OCI-LY7 (cell line): ENCODE measurements at places on chromosomes 7 and 10. TPM values are rescaled to one million over a fixed set of nuclear protein-coding genes. Genes with fewer than 3 reads are reported as not detected.

- DNase-seq = no peak
Observed at GRCh38 chr10:95196046-95196445, 2.0 kb downstream of the ACSM6 start.

- DNase-seq = no peak
Observed at GRCh38 chr10:51159841-51160240, 85.6 kb downstream of the PRKG1 start.

GRCh38 chr10:11578802-11579255, 32.6 kb downstream of the USP6NL start:
- DNase-seq = no peak

- no peak for DNase-seq
Observed at GRCh38 chr7:158121441-158122045, 466.1 kb downstream of the PTPRN2 start.

GRCh38 chr7:2198206-2198605, 34.5 kb downstream of the MAD1L1 start:
- no peak for DNase-seq

- DNase-seq = no peak
Observed at GRCh38 chr10:131350660-131351059, 39.1 kb upstream of the TCERG1L start.

DNA sequence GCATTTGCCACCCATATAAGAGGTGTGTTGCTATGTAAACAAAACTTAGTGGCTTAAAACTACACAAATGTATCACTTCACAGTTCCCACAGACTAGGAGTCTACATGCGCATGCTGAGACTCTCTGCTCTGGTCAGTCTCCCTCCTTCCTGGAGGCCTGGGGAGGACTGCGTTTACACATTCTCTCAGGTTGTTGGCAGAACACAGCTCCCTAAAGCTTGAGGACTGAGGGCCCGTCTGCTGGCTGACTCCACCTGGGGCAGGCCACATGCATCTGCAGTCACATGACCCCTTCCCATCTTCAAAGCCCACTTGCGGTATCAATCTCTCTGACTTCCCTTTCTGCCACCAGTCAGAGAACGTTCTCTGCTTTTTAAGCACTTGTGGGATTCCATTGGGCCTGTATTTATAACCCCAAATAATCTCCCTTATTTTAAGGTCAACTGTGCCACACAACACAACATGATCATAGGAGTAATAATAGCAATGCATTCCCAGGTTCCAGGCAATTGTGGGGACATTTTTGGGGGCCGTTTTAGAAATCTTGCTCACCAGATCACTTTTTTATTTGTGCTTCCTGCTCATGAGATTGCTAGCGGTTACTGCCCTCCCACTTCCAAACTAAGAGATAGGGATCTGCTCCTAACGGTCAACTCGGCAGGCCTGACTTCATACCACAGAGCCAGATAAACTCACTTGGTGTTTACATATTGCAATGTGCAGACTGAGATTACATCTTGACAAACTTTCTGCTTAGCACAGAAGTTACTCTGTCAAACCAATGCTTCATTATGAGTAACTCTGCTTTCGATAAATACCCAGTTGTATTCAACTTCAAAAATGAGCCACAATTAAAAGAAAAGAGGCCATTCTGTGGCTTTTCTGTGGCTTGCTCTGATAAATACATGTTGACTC, 96.3 kb downstream of the ALOX5 start:
- peak; percentile 58 for DNase-seq

- peak; percentile 73 for DNase-seq
Observed at GRCh38 chr10:125060826-125061556, 99.4 kb downstream of the CTBP2 start.

DNA sequence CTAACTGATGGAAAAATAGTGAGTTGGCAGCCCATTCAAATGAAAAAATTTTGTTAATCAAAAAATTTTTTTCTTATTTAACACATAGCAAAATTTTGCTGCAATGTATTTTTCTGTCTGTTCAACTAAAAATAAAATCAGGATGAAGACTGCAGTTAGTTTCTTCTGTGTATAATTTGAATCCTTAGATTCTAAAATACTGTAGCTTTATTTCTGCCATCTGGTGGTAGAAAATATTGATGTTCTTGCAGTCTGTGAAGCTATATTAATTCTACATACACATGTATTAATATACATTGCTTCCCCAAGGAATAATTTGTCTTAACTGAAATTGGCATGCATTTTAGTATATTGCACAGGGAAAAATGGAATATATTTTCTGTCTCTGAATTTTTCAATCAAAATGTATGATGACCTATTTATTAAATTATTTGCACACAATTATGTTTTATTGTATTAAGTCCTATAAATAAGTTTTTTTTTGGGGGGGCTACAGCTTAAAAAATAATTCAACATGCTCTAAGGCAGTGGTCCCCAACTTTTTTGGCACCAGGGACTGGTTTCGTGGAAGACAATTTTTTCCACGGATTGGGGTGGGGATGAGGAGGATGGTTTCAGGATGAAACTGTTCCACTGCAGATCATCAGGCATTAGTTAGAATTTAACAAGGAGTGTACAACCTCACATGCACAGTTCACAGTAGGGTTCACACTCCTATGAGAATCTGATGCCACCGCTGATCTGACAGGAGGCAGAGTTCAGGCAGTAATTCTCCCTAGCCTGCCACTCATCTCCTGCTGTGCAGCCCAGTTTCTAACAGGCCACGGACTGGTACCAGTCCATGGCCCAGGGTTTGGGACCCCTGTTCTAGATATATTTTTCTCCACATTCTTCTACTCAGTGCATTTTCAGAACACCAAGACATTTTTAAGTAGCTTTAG, 119.4 kb downstream of the GNAT3 start:
- no peak for DNase-seq

DNA sequence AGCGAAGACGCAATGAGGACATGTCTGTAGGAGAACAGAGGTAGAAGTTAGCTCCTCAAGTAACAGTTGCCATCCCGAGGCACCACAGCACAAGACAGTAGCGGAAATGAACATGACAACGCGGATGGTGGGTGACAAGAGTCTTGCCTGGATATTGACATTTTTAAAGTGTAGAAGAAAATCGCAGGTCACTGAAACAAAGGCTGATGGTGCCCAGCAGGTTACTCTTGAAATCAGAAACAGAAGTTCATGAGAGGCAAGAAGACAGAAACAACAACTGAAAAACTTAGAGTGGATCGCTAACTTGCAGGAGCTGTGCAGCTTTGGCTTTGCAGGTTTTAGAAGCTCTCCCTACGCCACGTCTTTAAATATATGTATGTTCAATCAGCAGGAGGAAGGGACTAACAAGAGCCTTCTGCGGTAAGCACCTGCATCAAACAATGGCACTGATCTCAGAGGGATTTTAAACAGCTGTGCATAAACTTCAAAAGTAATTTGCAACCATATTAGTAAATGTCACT, 1.8 kb downstream of the PRKCQ start:
- peak; percentile 62 for DNase-seq

DNA sequence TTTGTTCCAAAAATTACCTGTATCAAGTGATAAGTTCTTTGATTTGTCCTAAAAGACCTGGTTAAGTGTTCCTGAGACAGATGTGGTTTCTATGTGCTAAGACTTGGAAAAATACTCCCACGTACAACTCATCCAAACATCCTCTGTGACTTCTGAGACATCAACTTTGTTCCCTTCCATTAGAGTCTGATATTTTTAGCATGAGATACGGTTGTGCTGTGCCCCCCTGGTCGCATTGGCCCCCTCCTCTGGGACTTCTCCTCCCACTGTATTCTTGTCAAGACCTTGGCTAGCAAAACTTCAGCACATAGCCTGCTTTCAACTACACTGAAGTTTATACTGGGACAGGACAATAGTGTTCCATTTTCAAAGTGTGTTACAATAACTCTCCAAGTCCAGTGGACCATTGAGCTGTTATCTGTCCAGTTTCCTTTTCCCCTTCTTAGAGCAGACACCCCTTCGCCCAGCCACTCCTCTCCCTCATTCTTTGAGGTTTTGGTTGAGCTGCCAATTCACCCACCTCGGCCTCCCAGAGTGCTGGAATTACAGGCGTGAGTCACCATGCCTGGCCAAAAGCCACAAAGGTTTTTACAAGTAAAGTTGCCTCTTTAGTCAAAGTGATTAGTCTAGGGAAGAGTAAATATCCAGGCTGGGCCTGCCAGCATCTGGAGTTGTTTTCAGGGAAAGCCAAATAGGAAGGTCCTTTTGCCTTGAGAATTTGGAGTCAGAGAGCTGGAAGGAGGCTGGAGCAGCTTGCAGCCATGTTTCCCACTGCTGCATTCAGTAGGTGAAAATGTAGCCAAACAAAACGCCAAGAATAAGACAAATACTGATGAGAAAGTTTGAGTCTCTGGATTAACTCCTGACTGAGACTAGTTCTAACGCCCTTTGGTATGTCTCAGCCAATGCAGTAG, 17.8 kb upstream of the PDLIM1 start:
- no peak for DNase-seq

SMKR1 gene
- total RNA-seq = not detected in 2 replicates

KAZALD1 gene
- total RNA-seq = 32.2 and 36.4 TPM in 2 replicates

CYP17A1 gene
- not detected in 2 replicates for total RNA-seq

PIK3CG gene
- 47.2 and 53.1 TPM in 2 replicates for total RNA-seq

CYP3A4 gene
- total RNA-seq = not detected in 2 replicates

LAMB4 gene
- total RNA-seq = not detected in 2 replicates
